ENCODE measurements at places on chromosomes 16 and 17. TPM values are rescaled to one million over a fixed set of nuclear protein-coding genes. Genes with fewer than 3 reads are reported as not detected.

GRCh38 chr17:66676421-66676820 is 158.5 kb upstream of the CACNG5 start:
- no peaks in the 10 kb centered on the region for H3K4me1 ChIP-seq
- H3K27me3 ChIP-seq: peaks cover 5% of the 10 kb centered on the region
- DNase-seq: no peak

Gene JMJD8
- total RNA-seq: 26.1 TPM

- no peaks in the 10 kb centered on the region for H3K27me3 ChIP-seq
- no peaks in the 10 kb centered on the region for H3K36me3 ChIP-seq
- H3K4me1 ChIP-seq: peaks cover 6% of the 10 kb centered on the region
- no peak overlapping the region for H3K27ac ChIP-seq
- no peak for DNase-seq
- H3K4me3 ChIP-seq: no peak overlapping the region
Observed at GRCh38 chr17:66799849-66800537, 34.9 kb upstream of the CACNG5 start.

DNA sequence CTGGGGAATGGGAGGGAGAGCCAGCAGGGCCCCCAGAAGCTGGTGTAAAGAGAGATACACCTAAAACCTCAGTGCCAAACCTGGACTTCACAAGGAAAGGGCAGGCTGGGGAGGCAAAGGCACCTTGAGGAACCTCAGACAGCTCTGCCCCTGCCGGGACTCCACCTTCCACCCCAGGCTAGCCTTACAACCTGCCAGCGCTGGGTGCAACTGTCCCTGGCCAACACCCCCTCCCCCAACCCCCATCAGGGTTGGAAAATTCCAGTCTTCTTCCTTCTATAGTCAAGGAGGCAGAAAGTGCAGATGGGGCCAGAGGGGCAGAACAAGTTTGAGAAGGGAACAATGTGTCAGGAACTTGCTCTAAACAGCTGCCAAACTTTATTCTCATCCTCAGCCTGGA is 2.2 kb downstream of the YBX2 start:
- no peak overlapping the region for H3K4me3 ChIP-seq
- H3K27me3 ChIP-seq: peaks cover 24% of the 10 kb centered on the region
- H3K36me3 ChIP-seq: no peaks in the 10 kb centered on the region
- no peak overlapping the region for H3K27ac ChIP-seq
- no peak for DNase-seq

- H3K4me3 ChIP-seq: no peak overlapping the region
- H3K36me3 ChIP-seq: peaks cover 5% of the 10 kb centered on the region
- DNase-seq: no peak
- no peaks in the 10 kb centered on the region for H3K4me1 ChIP-seq
- H3K27ac ChIP-seq: no peak overlapping the region
- H3K27me3 ChIP-seq: no peaks in the 10 kb centered on the region
Observed at GRCh38 chr16:72508191-72508590, 336.2 kb upstream of the PMFBP1 start.

GRCh38 chr17:9432934-9433421 is 142.6 kb downstream of the STX8 start:
- H3K4me1 ChIP-seq: peaks cover 22% of the 10 kb centered on the region
- no peak overlapping the region for H3K4me3 ChIP-seq
- no peak overlapping the region for H3K27ac ChIP-seq
- no peaks in the 10 kb centered on the region for H3K27me3 ChIP-seq

- H3K36me3 ChIP-seq: peaks cover 4% of the 10 kb centered on the region
- no peak overlapping the region for H3K27ac ChIP-seq
- peaks cover 2% of the 10 kb centered on the region for H3K27me3 ChIP-seq
- H3K4me1 ChIP-seq: no peaks in the 10 kb centered on the region
Observed at GRCh38 chr16:63928421-63928820, 1193.4 kb downstream of the CDH11 start.

- H3K4me3 ChIP-seq: no peak overlapping the region
- no peaks in the 10 kb centered on the region for H3K36me3 ChIP-seq
- no peak overlapping the region for H3K27ac ChIP-seq
- H3K4me1 ChIP-seq: peaks cover 2% of the 10 kb centered on the region
- H3K27me3 ChIP-seq: no peaks in the 10 kb centered on the region
Observed at GRCh38 chr17:81427173-81428120, 32.2 kb downstream of the BAHCC1 start.

GRCh38 chr16:66212428-66212827 is 154.1 kb upstream of the CDH5 start:
- H3K4me3 ChIP-seq: no peak overlapping the region
- no peak overlapping the region for H3K27ac ChIP-seq
- peaks cover 2% of the 10 kb centered on the region for H3K27me3 ChIP-seq

DNA sequence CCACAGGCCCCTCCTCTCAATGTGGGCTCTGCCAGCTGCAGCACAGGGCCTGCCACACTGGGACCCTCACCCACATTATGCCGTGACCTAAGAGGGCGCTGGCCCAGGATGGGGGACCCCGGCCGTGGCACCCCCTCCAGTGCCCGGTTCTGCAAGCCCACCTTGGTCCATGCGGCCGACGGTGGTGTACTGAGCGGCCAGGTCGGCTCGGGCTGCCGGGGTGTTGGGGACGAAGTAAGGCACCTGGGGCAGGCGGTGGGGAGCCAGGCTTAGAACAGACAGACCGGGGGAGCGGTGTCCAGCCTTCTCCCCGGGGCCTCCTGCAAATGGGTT is 6.5 kb downstream of the SGSH start:
- H3K4me3 ChIP-seq: no peak overlapping the region
- no peak for DNase-seq
- H3K4me1 ChIP-seq: no peaks in the 10 kb centered on the region
